ENCODE measurements at places on chromosomes 4 and X.

GRCh38 chrX:3449287-3449686 is 102.8 kb upstream of the MXRA5 start:
- no peak for DNase-seq

DNA sequence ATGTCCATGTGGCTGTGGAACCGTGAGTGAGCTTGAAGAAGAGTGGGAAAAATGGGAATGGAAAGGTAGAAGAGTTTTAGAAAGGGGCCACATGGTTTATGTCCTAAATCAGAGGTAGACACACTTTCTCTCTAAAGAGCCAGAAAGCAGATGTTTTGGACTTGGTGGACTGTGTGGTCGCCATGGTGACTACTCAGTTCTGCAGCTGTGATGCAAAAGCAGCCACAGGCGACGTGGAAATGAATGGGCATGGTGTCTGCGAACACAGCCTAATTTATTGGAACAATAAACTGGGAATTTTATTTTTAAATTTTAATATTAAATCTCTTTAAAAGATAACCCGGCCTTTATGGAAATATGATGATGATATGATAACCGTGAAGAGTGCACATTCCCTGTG is 386.0 kb upstream of the FAT1 start:
- no peak for DNase-seq

DNA sequence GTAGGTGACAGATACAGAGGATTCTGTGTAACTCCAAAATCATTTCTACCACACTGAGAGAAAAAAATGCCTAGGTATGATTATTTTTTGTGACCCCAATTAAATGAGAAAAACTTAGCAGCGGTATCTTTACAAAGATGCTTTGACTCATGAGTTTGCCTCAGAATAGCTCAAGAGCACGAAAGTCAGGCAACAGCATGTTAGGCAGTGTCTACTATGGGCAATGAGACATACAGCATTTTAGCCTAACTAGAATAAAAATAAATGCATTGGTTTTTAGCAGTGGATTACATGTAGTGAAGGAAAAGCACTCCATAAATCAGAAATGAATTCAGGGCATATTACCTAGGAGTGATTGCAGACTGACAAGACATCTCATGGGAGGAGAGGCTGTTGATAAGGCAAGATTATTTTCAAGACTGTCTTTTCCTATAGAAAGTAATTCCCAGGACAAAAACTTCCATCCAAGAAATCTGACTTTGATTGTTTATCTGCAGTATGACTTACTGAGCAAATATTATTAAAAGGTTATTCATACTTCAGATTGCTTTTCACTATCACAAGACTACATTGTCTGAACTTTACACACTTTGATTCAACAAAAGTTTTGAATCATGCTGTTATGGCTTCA is 3.6 kb downstream of the ANXA10 start:
- no peak for DNase-seq

GRCh38 chr4:105594099-105595010 is 41.9 kb downstream of the ARHGEF38 start:
- DNase-seq: peak; percentile 25

DNA sequence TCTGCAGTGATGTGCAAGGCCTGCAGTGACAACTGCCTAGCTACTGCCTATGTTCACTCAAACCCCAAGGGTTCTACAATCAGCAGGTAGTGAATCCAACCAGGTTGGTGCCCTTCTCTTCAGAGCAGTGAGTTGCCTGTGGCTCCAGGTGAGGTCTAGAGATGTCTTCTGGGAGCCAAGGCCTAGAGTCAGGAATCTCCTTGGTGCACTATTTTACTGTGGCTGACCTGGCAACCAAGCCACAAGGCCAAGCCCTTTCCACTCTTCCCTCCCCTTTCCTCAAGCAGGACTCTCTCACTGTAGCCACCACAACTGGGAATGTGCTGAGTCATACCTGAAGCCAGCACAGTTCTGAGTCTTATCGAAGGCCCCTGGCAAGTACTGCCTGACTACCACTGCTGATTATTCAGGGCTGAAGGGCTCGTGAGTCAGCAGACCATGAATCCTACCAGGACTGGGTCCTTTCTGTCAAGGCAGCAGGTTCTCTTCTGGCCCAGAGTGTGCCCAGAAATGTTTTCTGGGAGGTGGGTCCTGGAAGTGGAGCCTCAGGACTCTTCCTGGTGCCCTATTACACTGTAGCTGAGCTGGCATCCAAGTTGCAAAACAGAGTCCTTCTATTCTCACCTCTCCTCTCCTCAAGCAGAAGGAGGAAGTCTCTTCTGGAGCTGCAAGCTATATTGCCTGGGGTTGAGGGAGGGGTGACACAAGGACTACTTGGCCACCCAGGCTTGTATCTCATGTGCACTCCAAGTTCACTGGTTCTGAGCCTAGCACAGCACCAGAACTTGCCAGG is 111.6 kb downstream of the BTC start:
- DNase-seq: peak; percentile 97

DNA sequence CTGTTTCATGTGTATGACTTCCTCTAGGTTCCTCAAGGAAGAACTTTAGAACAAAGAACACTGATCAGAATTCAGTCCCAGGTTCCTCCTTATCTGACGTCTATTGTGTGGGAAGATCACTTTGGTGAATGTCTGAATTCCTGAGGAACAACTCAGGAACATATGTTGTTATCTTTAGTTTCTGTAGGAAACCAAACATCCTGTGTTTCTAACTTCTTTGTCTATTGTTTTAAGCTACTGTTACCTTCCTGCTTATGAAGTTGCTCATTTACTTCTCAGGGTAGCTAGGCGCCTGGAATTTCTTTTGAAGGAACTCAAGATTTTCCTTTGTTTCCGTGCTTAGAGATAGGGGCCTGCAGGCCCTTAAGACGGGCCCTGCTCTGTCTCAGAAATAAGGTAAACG is 46.2 kb downstream of the MAGEB5 start:
- DNase-seq: peak; percentile 68

DNA sequence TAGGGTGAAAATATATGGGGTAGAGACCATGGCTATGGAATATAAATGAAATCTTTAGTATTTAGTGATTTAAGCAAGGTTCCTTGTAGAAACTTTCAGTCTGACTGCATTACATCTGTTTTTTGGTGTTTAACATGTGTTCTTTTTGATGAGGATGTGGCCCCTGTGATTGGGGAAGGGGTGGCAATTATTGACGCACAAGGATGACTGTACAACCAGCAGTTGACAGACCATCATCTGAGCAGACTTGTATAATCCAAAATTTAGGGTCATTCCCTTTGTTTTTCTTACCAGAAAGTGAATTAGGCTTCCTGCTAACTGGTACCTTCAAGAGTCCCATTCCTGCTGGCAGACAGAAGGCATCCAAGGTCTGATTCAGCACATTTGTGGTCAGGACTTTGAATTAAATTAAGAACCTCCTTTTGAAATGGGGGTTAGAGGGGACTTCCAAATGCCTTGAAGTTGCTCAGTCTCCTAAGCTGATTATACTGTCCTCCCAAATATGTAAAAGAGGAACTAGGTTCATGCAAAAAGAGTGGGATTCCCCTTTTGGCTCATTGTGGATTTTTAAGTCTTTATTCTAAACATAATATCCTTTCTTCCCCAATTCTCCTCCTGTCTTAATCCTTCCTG is 112.4 kb upstream of the CXCL13 start:
- DNase-seq: no peak

DNA sequence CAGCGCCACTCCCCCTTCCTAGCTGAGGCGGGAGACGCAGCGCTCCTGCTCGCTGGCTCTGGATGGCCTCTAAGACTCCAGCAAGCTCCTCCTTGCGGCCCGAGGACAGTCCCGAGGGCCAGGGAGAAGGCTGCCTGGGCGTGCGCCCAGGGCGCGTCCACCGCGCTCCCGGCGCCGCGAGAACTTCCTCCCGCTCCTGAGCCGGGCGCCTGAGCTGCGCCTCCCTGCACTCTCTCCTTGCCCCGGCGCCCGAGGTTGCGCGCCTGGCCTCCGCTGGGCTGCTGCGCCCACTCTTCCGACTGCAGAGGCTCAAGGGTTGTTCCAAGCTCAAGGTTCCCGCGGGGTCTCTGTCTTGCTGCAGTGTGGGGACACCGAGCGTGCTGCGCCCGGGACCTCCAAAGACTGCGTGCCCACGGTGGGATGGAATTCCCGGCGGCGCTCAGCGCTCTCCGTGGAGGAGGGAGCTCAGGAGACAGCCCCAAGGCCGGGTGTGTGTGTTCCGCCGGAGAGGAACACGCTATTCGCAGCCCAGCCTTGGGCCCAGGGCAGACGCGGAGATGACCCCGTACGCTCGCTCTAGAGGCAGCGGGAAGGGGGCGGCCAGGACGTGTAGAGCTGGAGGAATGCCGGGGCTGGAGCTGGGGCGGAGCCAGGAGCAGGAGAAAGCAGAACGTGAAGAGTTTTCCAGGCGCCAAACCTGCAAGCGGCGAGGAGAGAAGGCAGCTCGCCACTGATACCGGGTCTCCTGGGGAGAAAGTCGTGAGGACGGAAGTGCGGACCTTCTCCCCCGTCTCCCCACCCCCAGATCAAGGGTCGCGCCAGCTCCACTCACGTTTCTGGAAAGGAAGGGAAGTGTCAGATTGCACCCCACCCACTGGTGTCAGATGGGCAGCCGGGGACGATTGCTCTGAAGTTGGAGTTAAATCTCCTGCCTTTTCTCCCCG is at the start of gene ARHGAP6:
Gene ARHGAP6 (minus strand): TSS at position 753 of the 944 bp plus-strand sequence. CDS start 1,092 bp downstream, outside the sequence.
- no peak for DNase-seq

All from kidney epithelial cell (primary cell).